ENCODE measurements at places on chromosomes 5 and 9. TPM values are rescaled to one million over a fixed set of nuclear protein-coding genes. Genes with fewer than 3 reads are reported as not detected.

TXNDC15 gene
- total RNA-seq = 17.8 TPM

TAS2R1 gene
- total RNA-seq = not detected

DOCK2 gene
- 0.89 TPM for total RNA-seq

PFN3 gene
- not detected for total RNA-seq

SLCO6A1 gene
- 0.69 TPM for total RNA-seq

Data from HCT116 (cell line).